Stimulated activated CD4-positive, alpha-beta T cell treated with anti-CD3 and anti-CD28 coated beads, TNF-alpha, amount 100 ng/mL, for 24 hours (primary cell): ENCODE measurements at places on chromosomes 11 and 22.
A peak's percentile ranks its signal among the peaks of the same experiment; 100 is the strongest.

DNA sequence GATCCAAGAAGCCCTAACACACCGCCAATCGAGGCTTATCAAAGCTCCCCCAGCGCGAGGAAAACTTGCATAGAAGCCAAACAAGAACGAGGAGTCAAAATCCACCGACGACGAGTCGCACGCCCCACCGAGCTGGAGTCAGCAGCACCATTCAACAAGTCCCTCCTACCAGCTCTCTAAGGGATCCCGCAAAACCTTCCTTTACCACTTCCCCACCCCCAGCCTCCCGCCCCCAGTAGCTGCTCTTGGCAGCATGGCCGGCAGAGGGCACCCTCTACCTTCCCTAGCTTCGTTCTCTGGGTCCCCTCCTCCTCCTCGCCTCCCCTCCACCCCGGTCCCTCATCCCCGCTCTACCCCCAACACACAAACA is 1.4 kb downstream of the BDNF start:
- DNase-seq: peak; percentile 51

GRCh38 chr11:33005175-33005574 is 10.5 kb upstream of the DEPDC7 start:
- DNase-seq: no peak

- DNase-seq: no peak
These were observed 829.9 kb downstream of the METTL15 start for GRCh38 chr11:28938091-28938490.

- no peak for DNase-seq
These were observed 612.7 kb downstream of the BRD1 start for GRCh38 chr22:49214976-49215375.

DNA sequence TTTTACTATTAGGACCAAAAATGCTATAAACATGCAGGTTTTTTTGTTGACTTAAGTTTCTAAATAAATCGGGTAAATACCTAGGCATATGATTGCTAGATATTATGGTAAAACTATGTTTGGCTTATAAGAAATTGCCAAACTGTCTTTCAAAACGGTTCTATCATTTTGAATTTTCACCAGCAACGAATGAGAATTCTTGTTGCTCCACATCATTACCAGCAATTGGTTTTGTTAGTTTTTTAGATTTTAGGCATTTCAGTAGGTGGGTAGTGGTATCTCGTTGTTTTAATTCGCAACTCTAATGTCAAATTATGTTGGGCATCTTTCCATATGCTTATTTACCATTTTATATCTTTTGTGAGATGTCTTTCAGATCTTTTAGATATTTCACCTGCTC is 510.2 kb downstream of the JRKL start:
- DNase-seq: no peak
